ENCODE measurements at places on chromosomes 7 and 10.
A peak's percentile ranks its signal among the peaks of the same experiment; 100 is the strongest.

- DNase-seq: no peak
Observed at GRCh38 chr7:97639036-97639435, 92.8 kb upstream of the TAC1 start.

- no peak for DNase-seq
Observed at GRCh38 chr10:87930934-87931835, 67.8 kb downstream of the PTEN start.

DNA sequence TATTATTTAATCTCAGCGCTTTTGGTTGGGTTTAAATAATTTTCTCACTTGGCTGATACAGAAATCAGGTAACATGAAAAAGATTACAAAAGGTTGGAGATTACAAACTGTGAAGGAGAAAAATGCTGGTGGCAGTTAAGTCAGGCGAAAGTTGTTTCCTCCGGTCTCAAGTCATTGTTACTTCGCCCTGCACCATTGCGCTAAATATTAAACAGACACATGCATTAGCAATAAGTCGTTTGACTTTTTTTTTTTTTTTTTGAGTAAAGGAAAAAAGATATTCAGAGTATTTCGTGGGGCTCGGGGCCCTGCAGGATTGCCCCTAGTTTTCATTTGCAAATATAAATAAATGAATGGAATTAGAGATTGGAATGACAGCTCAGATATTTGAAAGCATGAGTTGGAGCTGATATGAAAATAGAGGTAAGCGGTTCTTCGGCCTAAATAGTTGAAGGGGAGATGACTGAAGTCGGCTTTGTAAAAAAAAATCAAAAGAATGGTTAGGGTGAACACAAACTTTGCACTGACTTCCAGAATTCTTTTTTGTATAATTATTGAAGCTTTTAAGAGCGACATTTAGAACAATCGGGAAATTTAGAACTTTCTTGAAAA is 914 bp downstream of the SDHAF3 start:
- DNase-seq: no peak

- no peak for DNase-seq
Observed at GRCh38 chr10:94178475-94179253, 184.1 kb downstream of the NOC3L start.

DNA sequence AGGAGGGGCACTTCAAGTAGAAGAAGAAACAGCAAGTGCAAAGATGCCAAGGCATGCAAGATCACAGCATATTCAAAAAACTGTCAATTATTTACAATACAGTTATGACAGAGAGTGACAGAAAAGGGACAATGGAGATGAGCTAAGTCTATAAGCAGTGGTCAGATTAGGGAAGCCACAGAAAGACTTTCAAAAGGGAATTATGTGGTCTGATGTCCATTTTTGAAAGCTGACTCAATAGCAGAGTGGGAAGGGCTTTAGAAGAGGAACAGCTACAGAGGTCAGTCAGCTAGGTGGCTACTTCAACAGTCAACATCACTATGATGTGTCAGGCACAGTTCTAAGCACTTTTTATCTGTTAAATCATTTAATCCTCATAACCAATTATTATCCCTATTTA is 45.2 kb upstream of the SPOCK2 start:
- DNase-seq: no peak

DNA sequence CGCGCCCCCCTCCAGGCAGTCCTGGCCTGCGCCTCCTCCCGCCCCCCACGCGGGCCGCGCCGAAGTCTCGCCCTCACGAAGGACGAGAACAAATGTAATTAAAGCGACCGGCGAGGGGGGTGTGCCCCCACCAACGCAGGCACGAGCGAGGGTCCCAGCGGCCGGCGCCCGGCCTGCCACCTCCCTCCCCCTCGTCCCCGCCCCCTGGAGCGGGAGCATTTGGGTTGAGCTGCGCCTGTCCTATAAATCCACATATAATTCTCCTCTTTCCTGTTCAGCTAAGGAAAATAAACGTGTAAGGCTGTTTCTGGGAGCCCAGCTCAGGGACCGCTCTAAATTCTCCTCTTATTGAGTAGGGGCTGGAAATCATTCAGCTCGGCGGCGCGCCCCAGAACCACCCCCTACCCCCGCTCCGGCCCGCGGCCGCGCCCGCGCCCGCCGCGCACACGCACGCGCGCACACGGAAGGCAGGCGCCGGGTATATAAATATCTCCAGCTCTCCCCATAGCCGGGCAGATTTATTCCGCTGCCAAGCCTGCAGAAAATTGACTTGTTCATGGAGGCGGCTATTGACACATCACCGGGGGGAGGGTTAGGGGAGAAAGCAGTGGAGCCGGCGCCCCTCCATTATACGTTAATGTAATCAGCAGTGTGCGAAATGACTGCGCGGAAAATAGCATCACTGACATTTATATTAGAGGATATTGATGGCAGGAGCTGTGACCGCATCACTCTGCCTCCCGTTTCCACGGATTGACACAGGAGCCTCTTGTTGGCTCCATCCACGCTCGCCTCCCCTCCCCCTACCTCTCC is 61.6 kb upstream of the BTRC start:
- DNase-seq: no peak

DNA sequence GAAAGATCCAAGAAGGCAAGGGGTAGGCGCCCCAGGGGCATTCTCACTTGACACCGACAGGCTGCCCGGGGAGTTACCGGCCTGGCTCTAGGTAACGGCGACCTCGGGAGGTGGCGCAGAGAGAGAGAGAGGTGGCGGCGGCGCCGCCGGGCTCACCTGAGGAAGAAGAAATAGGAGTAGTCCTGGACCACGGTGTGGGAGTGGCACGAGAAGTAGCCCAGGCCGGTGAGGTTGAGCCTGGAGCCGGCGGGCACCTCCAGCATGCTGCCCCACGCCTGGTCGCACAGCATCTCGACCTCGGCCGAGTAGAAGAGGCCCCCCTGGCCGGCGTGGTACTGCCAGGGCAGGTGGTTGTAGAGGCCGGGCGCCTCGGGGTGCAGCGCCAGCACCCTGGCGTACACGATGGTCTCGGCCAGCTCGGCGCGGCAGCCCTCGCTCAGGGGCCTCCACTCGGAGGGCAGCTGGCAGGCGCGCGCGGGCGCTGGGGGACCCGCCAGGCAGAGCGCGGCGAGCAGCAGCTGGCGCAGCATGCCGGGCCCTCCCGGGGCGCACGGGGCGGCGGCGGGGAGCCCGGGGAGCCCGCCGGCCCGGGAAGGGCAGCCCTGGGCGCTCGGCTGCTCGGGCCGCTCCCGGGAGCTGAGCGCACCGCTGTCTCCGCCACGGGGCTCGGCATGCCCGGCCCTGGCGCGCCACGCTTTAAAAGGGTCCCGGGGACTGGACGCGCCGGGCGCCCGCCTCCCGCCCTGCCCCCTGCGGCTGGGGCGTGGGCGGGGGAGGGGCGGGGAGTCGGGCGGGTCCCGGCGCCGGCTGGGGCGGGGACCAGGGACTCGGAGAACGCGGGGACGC is at the start of gene CCDC3:
Gene CCDC3, minus strand, starts transcription at position 673 of the 846 bp plus-strand sequence. Its CDS starts 143 bp downstream, at position 530.
- DNase-seq: peak; percentile 35

DNA sequence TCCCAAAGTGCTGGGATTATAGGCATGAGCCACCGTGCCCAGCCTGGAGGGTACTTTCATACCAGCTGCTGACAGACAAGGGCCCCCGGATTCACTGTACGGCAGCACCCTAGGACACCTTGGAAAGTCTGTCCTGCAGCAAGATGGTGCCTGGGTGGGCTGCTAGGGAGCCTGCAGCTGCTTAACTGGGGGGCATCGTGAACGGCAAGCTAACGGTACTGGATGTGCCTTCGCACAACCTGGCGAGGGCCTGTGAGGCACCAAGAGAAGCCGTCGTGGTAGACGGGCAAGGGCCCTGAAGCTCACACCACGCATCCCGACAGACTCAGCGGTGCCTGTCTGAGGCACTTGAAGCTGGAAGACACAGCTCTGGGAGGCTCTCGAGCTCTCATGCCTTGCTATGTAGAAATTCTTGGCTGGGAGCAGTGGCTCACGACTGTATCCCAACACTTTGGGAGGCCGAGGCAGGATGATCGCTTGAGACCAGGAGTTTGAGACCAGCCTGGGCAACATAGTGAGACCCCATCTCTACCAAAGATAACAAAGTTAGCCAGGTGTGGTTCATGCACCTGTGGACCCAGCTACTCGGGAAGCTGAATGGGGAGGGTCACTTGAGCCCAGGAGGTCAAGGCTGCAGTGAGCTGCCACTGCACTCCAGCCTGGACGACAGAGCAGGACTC is 9.4 kb downstream of the BRAT1 start:
- peak; percentile 28 for DNase-seq

GRCh38 chr7:81075150-81075549 is 156.3 kb upstream of the SEMA3C start:
- DNase-seq: no peak

GRCh38 chr7:47382200-47382599 is 199.7 kb downstream of the TNS3 start:
- DNase-seq: no peak

GRCh38 chr7:156158213-156158612 is 345.9 kb upstream of the SHH start:
- DNase-seq: no peak

- no peak for DNase-seq
Observed at GRCh38 chr7:76185187-76185896, 16.4 kb upstream of the SRRM3 start.

GRCh38 chr10:55024713-55025112 is 223.7 kb upstream of the PCDH15 start:
- DNase-seq: no peak

- DNase-seq: no peak
Observed at GRCh38 chr10:123522702-123523312, 143.3 kb upstream of the GPR26 start.

DNA sequence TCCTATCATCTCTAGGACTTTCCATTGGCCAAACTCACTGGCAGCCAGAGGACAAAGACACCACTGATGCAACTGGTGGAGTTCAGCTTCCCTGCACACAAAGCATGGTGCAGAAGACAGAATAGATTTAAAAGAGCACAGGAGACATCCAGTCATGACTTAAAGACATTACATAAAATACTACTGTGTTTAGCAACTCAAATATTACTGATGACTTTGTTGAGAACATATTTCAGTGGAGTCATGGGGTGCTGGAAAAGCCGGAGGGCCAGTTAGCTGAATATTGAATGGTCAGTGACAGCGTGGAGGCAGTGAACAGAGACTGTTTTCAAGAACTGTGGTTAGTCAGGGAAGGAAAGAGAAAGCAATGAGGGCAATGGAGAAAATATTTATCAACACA is 296.3 kb upstream of the NRP1 start:
- DNase-seq: no peak

- no peak for DNase-seq
Observed at GRCh38 chr7:133910761-133911160, 216.4 kb upstream of the LRGUK start.

GRCh38 chr7:153399554-153399940 is 640.0 kb downstream of the ACTR3B start:
- no peak for DNase-seq

- peak; percentile 85 for DNase-seq
Observed at GRCh38 chr10:11525503-11525902, 85.9 kb downstream of the USP6NL start.

- peak; percentile 70 for DNase-seq
Observed at GRCh38 chr7:24979470-24979862, 512 bp downstream of the OSBPL3 start.

- DNase-seq: no peak
Observed at GRCh38 chr7:120836556-120837115, 21.3 kb downstream of the TSPAN12 start.

- no peak for DNase-seq
Observed at GRCh38 chr7:29040579-29040925, 82.4 kb upstream of the TRIL start.

GRCh38 chr10:131706952-131707351 is 193.9 kb upstream of the PPP2R2D start:
- no peak for DNase-seq

GRCh38 chr7:131688738-131689661 is 132.6 kb upstream of the PODXL start:
- peak; percentile 66 for DNase-seq

DNA sequence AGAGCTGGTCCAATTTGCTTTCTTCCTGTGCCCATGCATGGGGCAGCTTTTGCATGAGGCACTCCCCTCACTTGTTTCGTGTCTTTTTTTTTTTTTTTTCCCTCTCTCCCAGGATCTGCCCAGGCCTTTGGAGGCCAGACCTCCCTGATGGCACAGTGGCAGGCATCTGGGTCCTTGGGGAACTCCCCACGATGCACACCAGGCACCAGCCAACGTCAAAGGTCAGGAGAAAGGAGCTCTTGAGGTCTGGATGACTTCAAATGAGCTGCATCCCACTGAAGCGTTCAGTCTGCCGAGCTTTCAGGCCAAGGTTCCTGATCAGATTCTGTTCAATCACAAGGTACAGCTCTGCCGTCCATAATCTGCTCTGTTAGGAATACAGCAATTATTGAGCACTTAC is 97.2 kb upstream of the CARD11 start:
- DNase-seq: no peak

GRCh38 chr10:43076311-43076875 is 476 bp upstream of the RET start:
- no peak for DNase-seq

DNA sequence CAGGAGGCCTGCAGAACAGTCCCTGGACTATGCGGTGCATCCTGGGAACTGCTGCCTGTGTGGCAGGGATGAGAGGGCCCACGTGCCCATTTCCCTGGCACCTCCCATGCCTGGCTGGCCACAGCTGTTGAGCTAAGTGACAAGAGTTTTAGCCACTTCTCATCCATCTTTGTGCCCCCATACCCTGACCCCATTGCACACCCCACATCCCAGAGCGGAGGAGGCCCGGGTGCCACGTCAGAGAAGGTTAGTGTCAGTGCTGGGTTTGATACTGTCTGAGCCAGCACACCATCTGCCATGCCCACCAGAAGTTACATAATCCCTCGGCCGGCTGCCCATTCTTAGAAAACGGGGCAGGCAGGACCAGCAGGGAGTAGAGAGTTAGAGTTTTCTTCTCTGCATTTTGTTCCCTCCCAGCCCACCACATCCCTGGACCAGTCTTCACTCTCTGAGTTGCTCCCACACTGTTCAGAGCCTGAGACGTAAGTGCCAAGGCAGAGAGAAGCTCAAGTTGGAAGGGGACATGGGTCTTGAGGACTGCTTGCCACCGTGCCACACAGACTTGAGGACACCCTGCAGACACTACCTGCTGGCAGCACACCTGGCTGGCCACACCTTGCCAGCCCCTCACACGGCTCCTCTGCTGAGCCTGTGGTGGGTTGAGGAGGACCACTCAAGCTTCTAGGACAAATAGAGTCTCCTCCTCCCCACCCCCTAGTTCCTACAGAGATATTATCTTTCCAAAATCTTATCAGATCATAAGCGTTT is 13.1 kb downstream of the UNC5B start:
- peak; percentile 11 for DNase-seq

DNA sequence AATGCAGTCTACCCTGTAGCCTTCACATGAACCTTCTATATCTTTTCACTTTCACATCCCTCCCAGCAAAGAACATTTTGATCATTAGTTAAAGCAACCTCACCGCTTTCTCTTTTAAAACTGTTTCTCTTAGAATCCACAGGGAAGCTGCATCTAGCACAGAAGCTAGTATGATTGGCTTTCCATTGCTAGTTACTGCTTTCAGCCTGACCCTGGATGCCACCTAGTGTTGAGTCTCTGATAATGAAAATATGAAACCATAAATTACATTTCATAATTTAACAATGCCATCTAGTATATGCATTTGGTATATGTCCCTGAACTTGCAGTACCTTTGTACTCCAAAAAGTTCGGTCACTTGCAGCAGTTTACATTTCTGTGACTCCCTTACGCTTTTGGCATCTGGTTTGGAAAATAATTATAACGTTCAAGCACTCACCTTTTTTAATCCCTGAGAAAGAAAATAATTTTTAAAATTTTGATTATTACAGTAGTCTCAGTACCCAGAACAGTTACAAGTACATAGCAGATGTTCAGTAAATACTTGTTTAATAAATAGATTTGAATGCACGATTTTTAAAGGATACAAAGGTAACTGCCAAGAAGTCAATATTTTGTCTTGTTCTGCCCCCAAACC is 22.7 kb downstream of the CISD1 start:
- no peak for DNase-seq
